ENCODE measurements at places on chromosomes 7 and 10. TPM values are rescaled to one million over a fixed set of nuclear protein-coding genes. Genes with fewer than 3 reads are reported as not detected.

DNA sequence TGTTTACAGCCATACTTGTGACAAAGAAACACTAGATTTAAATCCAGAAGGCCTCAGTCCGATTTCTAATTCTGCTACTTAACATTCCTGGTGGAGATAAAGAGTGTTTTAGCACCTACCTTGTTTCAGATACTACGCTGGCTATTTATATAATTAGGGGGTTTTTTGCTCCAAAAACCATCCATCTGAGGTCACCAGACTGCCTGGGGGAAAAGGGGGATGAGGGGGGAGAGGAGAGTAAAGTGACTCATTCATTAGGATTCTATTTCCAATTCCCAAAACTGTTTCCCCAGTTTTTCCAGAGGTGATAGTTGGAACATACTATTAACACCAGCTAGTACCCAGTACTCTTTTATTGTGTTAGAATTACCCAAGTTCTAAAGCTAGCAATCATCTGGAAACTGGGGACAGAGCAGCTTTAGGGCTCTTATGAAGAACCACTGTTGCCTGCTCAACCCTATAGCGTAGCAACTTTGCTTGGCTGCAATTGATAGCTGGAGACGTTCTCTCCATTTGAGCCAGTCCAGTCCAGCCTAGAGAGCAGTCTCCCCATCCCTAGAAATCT, 6.6 kb downstream of the GCC1 start:
- DNase-seq: no peak

DNA sequence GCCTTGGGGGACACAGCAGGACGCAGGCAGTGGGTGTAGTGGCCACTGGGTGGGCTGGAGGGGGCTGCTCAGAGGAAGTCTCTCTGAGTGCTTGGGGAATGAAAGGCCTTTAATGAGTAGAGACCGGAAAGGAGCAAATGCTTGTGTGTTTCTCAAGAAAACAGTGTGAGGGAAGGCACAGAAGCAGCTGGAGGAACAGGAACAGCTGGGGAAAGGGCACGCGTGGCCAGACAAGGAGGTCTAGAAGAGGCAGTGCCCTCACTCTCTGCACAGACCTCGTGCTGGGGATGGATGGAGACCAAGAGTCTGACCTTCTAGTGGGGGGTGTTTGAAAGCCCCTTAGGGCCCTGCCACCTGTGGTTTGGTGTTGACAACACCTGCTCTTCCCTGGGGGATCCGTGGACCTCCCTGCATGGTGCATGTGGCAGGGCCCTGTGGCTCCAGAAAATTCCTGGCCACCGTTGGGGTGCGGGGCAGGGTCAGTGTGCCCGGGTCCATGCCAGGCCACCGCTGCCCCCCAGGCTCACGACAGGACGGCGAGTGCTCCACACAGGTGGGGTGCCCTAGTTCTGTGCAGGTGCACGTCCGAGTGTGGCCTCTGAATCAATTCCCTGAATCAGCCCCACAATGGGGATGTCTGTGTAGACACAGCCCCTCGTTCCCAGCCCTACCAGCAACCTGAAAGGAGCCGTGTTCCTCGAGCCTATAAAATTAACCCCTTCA, 25.9 kb upstream of the FAM20C start:
- no peak for DNase-seq

SRRM3 gene
- total RNA-seq: not detected

GARIN1A gene
- 0.47 TPM for total RNA-seq

OR2A5 gene
- not detected for total RNA-seq

AP1S1 gene
- 49.9 TPM for total RNA-seq

- no peak for DNase-seq
Measured at GRCh38 chr10:71516890-71517289, 120.2 kb downstream of the CDH23 start.
